ENCODE measurements at places on chromosomes 2 and 18.

GRCh38 chr2:207241198-207241597 lies 75.5 kb upstream of the KLF7 start:
- no peak for DNase-seq

GRCh38 chr18:13306583-13306982 lies 88.0 kb downstream of the LDLRAD4 start:
- no peak for DNase-seq

DNA sequence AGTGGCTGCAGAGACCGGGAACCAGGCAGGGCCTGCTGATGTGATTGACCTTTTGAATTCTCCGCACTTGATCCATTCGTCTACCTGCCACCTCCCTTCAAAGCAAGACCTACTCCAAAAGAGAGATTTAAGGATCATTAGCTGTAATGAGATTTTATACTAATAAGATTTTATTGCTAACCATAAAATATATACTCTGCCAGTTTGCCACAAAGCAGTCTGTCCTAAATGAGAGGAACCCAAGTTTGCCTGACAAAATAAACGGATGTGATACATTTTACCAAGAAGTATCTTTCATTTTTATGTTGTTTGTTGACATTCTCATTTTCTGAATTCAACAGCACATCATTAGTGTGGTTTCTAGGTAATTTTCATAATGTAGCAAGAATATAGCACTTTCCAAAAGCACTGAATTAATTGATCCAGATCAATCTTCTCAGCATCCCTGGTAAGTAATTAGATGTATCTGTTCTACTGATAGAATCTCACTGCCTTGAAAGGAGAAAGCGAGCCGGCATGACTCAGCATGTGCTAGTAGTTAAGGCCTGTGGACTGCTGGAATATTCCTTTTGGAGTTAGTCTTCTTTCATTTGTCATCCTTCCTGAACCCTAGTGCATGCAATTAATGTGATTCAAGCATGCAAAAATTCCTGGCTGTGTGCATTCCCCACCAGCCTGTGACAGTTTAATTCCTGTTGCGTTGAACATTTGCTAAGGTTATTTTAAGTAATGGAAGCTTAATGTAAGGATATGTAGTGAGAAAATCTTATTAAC lies 128.5 kb downstream of the ARL6IP6 start:
- no peak for DNase-seq

- no peak for DNase-seq
These were observed 10.0 kb upstream of the REEP1 start for GRCh38 chr2:86347401-86347800.

DNA sequence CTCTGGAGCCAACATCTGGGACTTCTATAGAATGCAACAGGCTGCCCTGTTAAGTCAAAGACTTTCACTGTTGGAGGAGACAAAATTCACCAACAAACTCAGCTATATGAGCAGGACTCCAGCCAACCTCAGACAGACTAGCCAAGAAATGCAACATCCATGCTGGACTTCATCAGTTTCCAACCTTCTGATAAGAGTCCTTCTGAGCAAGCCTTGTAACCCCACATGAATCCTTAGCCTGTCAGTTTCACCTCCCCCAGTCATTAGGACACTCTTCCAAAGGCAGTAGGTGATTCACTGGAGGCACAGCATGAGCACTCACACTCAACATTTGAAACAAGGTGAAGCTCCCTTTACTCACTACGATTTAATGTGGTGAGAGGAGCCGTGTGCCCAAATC lies 5.8 kb downstream of the TBC1D8 start:
- DNase-seq: no peak

GRCh38 chr2:10246831-10247230 lies 55.9 kb upstream of the HPCAL1 start:
- no peak for DNase-seq

DNA sequence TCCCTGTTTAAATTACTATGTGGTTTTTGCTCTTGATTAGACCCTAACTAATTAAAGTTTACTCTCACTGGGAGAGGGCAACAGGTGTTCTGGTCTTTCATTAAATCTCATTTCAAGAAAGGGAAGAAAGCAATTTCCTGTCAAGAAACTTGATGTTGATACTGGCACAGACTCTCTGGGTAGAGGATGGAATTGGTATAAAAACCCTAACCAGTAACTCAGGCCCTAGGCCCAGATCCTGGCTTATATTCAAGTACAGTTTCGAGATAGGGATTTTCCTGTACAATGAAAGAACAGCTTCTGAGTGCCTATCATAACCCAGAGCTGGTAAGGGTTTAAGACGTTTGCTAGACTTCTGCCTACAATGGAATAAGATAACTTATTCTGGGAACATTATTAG lies 61.6 kb upstream of the ACYP2 start:
- DNase-seq: no peak

GRCh38 chr2:161426455-161426921 lies 10.4 kb downstream of the TBR1 start:
- no peak for DNase-seq

GRCh38 chr2:203689426-203690116 lies 16.9 kb upstream of the CD28 start:
- DNase-seq: no peak

- DNase-seq: peak; percentile 55
These were observed 2.0 kb upstream of the GAD1 start for GRCh38 chr2:170814533-170815230.

DNA sequence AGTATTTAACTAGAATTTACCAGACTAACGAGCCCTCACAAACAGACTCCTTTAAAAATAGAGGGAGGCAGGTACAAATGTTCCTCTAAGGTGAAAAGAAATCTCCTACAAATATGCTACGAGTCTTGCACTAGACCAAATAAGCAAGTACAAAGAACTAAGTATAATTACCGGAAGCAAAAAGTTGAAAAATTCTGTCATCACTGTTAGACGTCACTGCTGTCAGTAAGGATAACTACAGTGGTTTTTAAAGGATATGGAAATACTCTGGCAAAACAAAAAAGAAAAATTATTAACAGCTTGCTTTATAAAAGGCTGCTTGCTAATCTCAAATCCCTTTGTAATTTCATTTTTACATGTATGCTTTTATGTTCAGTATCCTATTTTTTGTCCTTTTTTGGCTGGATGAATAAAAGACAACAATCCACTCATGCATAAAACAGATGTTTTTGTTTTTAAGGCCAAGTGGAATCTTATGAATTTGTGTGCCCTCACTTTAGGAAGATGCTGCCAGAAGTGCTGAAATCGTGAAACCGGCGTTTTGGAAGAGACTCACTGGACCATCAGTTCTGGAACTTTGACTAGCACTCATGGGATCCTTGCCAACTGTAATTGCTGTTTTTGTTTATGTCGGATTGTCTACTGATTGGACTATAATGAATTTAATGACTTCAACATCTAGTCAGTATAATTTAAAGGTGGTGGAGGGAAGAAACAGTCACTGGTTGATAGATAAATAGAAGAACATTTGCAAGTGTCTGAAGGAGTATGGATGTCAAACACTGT lies 6.7 kb downstream of the ZNF521 start:
- DNase-seq: no peak

GRCh38 chr2:8641301-8641965 lies 40.4 kb upstream of the ID2 start:
- DNase-seq: no peak

- DNase-seq: no peak
These were observed 27.0 kb downstream of the TMEM182 start for GRCh38 chr2:102788885-102789260.

DNA sequence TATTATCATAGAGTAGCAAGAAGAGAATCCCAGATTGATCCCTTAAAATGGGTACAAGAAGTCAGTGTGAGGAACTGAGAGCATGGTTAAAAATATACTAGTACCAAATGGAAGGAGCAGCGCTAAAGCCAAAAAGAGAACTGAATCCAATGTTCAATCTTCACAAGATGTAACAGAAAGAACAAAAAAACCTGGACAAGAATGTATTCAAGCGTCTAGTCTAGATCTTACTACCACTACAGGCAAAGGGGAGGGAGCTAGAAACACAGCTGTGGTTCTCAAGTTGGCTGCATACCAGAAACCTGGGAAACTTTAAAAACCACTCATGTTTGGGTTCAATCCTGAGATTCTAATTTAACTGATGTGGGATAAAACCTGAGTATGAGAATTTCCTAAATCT lies 57.5 kb downstream of the PIAS2 start:
- no peak for DNase-seq

DNA sequence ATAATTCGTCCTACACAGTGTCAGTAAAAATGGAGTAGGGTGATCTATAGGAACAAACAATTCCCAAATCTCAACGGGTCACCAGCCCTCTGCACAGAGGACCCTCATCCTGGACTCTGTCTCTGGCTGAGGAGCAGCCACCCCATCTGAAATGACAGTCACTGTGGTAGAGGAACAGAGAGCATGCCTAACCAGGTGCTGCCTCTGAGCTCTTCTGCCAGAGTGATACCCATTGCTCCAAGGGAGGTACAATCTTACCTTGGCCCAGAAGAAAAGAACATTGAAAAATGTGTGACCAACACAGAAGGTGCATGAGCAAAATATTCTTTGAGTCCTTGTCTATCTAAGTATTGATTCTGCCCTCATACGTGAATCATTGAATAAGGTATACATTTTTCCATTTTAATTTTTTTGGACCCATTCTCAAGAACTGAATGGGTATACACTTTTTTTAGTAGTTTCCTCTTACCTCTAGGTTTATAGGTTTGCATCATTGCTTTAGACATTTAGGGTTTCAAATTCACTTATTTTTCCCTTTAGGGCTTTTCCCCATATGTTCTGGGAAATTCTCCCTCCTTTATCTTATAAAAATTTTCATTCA lies 8.7 kb downstream of the SP140 start:
- DNase-seq: no peak

GRCh38 chr2:238965371-238966071 lies 117.6 kb downstream of the TWIST2 start:
- no peak for DNase-seq

DNA sequence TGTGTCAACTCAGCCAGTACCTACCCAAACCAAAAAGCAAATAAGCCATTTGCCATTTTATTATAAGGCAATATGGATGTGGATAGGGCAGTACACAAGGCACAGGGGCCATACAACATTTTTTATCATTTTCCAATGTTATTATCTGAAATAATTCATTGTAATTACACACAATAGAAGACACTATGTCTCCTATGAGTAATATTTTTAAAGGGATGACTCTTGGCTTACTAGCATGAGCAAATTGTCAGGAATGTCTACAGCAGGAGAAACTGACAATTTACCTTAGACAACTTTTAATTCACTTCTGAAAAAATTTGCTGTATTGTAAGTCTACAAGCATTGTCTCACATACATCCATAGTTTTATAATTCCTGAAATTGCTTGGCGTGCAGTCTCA lies 1193.9 kb upstream of the CELF4 start:
- DNase-seq: no peak
